Fibroblast of skin of abdomen (primary cell): ENCODE measurements at places on chromosomes 5 and 9.
A peak's percentile ranks its signal among the peaks of the same experiment; 100 is the strongest.

DNA sequence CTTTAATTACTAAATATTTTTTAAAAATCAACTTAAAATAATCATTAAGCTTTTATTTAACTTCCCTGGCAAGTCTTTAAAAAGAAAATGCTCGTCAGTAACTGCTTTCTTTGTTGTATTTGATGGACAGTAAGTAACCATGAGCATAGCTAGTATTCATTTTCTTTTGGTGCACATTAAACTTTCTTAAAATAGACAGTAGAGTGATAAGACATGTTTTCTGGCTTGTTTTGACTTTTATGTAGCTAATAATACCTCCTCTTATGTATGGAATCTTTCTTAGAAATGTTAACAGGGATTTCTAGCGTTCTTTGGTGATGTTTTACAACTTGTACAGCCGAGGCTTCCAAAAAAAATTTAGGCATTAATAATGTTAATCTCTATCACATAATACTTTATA is 22.6 kb downstream of the FBXO38 start:
- DNase-seq, result no peak

- DNase-seq, result no peak
Observed at GRCh38 chr5:91146230-91146629, 236.9 kb downstream of the ARRDC3 start.

GRCh38 chr5:137395011-137395755 is 103.9 kb downstream of the SPOCK1 start:
- DNase-seq, result peak; percentile 28

DNA sequence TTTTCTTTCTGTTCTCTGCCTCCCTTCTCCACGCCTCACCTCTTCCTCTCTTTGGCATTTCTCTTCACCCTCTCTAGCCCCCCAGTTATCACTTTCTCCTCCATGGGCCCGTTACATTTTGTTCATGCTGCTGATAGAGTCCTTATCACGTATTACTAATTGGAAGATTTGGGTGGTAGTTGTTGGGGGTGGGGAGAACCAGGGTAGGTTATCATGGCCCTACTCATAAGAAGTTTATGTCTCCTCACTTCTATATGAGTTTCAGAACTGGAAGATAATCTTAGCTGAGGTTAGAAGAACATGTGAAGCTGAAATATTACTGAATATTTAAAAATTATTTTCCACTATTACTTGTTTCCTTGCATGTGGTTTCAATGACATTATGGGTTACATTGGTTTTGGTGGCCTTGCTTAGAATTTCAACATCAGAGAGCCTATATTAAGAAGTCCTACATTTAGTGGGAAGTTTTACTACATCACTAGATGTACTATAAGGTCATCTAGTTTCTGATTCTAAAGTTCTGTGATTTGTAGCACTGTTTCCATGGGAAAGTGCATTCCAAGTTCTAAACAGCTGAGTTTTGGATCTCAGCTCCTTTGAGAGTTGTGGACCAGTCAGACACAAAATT is 36.8 kb downstream of the PIP5K1B start:
- DNase-seq, result no peak

DNA sequence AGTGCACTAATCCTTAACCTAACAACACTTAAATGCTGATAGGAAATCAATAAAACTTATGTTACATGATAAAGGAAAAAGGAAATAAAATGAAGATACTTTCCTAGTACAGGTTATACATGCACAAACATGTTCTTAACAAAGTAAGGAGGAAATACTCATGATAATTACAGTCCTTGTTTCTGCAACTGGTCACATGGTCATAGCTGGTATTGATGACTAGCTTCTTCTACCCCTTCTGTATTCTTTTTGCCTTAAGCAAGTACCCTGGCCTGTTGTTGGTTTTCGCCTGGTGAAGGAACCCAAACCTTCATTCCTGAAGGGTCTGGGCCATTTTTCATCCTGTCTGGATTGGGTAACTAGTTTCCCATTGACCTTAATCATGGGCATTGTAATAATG is 93.7 kb upstream of the FBN2 start:
- DNase-seq, result no peak
